ENCODE measurements at places on chromosomes 2 and 18.

GRCh38 chr18:37519510-37520135 lies 46.0 kb downstream of the CELF4 start:
- no peak for DNase-seq

DNA sequence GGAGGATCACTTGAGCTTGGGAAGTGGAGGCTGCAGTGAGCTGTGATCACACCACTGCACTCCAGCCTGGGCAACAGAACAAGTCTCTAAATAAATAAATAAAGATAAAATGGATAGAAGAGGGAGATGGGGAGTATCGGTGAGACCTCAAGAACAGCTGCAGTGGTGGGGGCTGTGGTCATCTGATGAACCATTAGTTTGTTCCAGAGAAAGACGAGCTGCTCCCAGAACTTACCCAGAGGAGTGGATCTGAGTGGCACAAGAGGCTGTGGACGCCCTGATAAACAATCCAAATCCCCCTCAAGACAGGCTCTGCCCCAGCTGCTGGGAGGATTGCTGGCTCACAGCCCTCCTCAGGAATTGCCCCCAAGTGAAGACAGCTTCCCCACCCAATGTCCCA lies 26.7 kb downstream of the TMEM127 start:
- DNase-seq, result no peak

DNA sequence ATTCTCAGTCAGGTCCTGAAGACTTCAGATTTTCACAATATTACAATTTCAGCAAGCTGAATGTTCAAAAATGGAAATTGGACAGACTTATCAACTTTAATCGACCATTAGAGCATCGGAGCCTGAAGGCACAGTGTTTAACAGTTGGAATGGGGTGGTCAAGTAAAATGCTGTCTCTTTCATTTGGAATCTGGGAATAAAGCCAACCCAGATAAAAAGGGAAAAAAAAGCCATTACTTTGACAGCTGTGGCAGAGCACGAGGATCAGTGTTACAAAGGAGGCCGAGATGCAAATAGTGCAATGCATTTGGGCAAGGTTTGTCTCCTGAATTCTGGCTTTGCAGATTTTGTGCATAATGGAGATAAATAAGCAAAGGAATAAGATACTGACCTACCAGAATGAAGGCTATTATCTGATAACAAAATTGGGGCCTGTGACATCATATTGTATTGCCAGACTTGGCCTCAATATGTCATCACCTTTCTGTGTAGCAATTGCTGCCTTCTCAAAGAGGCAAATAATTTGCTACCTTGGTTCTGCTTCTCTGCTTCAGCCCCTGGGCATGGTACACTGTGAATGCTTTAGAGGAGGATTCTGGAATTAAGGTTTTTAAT lies 277.5 kb upstream of the KLHL29 start:
- no peak for DNase-seq

DNA sequence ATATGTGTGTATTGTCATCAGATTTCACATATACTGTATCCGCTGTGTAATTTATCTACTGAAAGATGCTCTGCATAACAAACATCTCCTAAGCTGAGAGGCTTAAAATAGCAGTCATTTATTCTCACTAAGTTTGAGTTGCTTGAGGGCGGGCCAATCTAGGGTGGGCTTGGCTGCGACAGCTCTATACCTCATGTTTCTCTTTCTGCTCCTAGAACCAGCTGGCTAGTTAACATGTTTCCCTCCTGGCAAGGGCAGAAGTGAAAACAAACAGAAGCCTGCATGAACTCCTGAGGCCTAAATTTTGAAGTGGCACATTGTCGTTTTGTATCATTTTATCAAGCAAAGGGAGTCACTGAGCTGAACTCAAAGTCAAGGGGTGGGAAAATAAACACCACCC lies 585.0 kb upstream of the VRK2 start:
- DNase-seq, result no peak

GRCh38 chr2:105546628-105546974 lies 147.8 kb upstream of the FHL2 start:
- no peak for DNase-seq

- DNase-seq, result no peak
Observed at GRCh38 chr18:59047321-59048047, 92.2 kb upstream of the SEC11C start.

GRCh38 chr2:14180333-14180732 lies 452.2 kb upstream of the LRATD1 start:
- DNase-seq, result no peak

DNA sequence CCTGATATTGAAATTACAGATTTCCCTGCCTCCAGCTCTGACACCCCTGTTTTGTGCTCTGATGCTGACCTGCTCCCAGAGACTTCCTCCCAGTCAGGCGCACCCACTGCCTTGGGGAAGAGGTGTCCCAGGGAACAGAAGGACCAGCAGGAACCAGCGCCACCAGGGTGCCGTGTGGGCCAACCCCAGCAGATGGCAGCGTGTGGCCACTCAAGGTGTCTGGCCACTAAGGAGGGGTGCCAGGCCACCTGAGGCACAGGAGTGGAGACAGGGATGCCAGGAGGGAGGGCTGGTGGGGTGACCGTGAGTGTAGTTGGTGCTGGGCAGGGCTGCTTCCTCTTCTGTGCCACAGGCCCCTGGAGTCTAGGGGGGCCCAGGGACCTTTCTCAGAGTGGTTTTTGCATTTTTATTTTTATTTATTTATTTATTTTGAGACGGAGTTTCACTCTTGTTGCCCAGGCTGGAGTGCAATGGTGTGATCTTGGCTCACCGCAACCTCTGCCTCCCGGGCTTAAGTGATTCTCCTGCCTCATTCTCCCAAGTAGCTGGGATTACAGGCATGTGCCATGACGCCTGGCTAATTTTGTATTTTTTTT lies 56.0 kb downstream of the TEX44 start:
- DNase-seq, result no peak

- DNase-seq, result no peak
Observed at GRCh38 chr2:101675512-101675911, 22.0 kb upstream of the MAP4K4 start.

- DNase-seq, result no peak
Observed at GRCh38 chr2:38659115-38659514, 6.8 kb upstream of the GALM start.

DNA sequence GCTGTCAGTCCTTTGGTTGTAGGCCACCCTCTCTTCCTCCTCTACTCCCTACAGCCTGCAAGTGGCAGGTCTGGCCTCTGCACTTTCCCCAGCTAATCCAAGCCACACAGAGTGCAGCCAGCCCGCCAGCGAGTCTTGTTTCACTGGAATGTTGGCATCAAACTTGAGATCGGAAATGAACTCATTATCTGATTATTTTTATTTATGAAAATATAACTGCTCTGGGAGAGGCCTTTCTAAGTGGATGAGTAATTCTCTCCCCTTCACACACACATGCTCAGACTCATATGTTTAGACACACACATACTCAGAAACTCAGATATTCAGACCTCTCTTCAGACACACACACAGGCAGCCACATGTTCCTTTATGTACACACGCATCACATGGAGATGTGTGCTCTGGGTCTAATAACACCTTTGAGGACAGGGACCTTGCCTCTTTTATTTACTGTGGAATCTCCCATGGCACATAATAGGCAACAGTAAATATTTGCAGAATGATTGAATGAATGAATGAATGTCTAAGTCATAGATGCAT lies 151.3 kb downstream of the ZFP36L2 start:
- peak; percentile 95 for DNase-seq

DNA sequence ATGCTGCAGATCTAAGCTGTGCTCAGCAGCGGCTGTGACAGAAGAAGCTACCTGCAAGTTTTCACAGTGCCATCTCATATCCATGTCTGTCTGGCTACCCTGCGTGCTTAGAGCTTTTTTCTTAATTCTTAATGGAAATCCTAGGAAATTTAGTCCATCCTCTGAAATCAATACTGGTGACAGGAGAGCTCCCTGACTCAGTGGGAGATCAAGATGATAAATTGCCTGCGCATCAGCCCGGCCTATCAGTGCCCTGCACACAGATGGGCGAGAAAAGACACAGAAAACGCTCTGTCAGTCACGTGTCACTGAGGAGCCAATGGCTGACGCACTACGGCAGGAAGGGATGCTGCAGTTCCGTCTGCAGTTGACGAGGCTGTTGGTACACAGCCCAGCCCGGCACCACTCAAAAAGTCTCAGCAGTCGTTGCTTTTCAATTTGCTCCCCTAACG lies 819.6 kb upstream of the FSHR start:
- DNase-seq, result peak; percentile 5

DNA sequence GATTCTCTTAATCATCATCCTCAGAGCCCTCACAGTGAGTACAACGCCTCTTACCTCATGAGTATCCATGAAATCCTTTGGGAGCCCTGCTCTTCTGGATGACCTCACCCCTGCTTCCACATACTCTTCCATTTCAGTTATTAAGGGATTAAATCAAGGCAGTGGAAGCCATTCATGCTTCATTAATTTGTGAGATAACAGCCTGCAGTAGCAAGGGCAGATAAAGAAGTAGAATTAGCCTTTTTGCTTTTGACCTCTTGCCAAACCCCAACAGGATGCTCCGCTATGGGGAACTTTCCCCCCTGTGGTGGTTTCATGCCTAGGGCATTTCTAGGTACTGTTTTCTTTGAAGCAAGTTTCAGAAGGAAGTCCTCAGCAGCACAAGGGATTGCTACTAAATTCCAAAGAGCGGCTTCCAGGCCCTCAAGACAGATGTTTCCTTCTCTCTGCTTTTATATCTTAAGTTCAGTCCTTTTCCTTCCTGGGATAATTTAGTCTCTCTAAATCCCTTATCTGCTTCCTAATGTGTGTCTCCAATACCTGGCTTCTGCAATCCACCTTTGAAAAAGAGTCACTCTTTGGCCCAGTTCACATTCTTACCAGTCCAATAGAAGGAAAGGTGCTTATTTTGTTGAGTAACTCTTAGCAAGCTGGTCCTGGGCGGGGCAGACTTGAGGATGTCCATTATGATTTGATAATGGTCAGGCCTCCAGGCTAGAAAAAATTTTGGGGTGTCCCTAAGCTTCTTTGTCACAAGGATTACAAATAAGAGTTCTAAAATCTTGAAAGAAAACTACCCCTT lies 76.9 kb downstream of the MYO1B start:
- peak; percentile 79 for DNase-seq

DNA sequence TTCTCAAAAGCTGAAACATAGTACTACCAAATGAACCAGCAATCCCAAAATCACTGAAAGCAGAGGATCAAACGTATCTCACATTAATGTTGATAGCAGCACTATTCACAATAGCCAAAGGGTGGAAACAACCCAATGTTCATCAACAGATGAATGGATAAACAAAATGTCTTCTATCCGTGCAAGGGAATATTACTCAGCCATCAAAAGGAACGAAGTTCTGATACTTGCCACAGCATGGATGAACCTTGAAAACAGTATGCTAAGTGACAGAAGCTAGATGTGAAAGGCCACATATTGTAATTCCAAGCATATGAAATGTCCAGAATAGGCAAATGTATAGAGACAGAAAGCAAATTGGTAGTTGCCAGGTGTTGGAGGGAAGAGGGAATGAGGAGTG lies 57.0 kb upstream of the CHMP1B start:
- no peak for DNase-seq

GRCh38 chr2:34093790-34094189 lies 494.7 kb upstream of the FAM98A start:
- no peak for DNase-seq

- no peak for DNase-seq
Observed at GRCh38 chr2:121689356-121689755, 40.1 kb upstream of the CLASP1 start.

- DNase-seq, result no peak
Observed at GRCh38 chr18:36702401-36703013, 126.3 kb downstream of the TPGS2 start.

GRCh38 chr2:75284345-75284744 lies 85.0 kb upstream of the TACR1 start:
- DNase-seq, result no peak

DNA sequence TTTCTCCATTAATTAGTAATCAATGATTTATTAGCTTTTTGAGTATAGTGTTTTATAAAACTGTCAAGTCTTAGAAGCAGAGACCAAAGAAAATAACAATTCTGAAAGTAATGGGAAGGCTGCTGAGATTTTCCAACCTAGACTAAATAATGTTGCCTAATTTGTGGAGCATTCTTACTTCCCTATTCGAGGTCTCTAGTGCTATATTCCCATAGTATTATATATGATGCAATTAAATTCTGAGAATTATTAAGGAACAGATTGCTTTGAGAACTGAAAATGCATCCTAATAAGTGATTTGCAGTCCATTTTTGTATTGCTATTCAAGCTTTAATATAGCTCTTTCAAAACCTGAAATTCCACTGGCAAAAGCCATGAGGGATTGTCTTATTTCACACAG lies 27.7 kb upstream of the DOCK10 start:
- DNase-seq, result no peak

DNA sequence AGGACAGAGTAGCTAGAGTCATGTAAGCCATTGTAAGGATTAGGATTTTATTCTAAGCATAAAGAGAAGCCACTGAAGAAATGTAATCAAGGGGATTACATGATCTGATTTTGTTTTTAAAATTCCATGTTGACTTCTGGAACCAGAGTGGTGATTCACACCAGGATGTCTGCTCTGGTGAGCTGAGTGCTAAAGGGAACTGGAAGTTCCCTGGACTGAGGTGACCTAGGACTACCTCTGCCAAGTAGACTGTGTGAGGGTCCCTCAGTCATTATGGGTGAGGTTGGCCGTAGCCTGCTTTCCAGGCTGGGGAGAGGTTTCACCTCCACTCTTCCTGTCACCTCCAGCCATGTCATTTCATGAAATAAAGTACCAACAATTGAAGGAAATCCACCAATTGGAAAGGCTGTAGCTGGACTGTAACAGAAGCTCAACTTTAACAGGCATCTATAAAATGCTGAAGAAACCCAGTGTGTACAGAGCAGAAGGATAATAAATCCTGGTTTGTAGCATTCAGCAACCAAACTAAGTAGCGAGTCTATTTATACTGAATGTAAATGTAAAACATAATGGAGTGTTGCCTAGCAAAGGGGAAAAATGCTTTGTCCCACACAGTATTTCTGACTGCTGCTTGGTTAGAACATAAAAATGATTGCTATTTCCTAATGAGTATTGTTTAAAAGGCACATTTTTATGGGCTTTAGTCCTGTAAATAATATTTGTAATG lies 507.4 kb upstream of the PKDCC start:
- DNase-seq, result no peak

DNA sequence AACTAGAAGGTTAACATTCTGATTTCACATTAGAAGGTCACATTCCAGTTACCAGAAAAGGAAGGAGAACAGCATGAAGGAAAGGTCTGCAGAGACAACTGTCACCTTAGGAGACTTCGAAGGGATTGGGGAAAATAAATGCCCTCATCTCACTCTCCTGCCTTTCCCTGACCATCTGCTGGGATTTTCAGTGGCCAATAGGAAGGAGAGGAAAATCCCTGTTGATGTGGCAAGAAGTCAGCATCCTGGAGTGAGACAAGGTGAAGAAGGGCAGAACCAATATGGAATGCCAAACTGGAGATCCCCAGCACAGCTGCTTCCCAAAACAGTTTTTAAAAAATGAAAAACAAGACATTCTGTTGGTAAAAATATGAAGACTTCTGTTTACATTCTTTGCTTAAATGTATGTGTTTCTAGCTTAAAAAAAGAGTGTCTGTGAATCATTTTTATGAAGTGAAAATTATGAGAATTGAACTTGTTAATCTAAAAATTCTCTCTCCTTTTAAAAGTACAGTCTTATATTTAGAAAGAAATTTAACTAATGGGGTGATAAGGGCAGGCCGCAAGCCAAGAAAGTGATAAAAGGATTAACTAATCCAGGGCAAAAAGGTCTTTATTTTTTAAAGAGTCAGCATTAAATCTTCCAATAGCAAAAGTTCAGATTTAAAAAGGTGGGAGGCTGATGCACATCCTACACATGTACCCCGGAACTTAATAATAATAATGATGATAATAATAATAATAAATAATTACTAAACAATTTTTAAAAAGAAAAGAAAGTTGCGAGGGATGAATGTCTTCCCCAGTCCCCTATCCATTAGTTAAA lies 160.6 kb upstream of the DOK6 start:
- DNase-seq, result no peak
